CD4-positive, alpha-beta T cell treated with Interleukin-21 for 1 hour (primary cell): ENCODE measurements at places on chromosomes 1 and 21.

GRCh38 chr1:174204697-174205308 is 45.5 kb downstream of the RABGAP1L start:
- DNase-seq = peak; percentile 45

DNA sequence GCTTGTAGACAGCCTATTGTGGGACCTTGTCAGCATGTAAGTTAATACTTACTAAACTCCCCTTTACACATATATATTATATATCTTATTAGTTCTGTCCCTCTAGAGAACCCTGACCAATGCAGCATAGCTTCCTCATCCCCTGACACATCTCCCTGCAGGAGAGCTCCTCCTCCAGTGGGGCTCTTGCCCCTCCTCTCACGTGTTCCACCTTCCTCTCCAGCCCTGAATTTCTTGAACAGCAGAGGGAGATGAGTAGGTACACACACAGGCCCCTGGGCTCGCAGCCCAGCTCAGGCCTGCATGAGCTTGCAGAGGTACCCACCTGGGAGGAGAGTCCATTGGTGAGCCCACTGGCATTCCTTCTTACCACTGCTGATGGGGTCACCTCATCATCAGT is 27.3 kb upstream of the GOLT1A start:
- DNase-seq = no peak

DNA sequence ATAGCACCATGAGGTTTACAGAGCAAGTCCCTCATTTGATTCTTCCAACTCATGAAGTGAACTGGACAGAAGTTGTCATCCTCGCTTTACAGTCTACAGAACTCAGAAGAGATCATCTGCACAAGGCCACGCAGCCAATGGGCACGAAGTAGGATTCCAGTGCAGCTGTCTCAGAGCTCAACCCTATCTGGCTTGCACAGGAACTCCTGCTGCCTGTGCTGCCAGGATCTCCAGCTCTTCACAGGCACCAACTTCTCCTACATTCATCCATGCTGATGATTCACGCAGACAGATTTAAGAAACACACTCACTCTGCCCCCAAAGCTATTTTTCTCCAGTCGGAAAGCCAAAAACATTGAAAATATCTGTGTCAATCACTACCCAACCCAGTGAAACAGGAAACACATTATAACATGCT is 157.0 kb downstream of the RERE start:
- no peak for DNase-seq

GRCh38 chr21:44702111-44702972 is 5.4 kb downstream of the KRTAP10-12 start:
- no peak for DNase-seq

DNA sequence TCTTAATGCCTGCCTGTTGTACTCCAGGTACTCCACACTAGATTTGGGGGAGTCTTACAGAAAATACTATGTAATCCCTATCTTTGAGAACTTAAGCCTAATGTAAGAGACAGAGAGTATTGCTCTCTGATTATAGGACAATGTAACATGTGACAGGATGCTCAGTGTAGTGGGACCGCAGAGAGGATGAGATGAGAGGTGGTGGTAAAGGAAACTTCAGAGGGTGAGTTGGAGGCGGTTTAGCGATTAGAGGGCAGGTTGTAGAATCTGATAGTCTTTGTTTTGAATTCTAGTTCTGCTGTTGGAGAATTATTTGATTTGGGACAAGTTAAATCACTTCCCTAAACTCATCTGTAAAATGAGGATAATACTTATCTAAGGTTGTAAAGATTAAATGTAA is 5.4 kb downstream of the SOAT1 start:
- peak; percentile 63 for DNase-seq

GRCh38 chr1:46522969-46523320 is 28.5 kb downstream of the KNCN start:
- DNase-seq = no peak

- no peak for DNase-seq
These were observed 2.4 kb downstream of the ACKR1 start for GRCh38 chr1:159207080-159207479.

DNA sequence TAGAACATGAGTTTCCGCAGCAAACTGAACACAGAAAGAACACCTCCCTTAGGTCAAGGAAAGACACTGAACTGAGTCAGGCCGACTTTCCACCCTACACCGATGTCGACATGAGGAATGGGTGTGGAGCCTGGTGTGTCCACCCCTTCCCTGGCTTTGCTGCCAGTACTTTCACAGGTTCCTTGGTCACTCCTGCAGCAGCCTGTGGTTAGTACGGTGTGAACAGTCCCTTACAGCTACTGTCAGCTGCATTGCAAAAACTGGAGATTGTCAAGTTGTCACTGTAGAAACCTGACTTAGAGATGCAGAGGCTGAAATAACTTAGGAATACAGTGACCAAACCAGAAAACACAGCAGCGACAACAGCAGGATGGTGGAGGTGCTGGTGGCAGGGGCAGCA is 7.1 kb downstream of the PGLYRP3 start:
- no peak for DNase-seq

GRCh38 chr1:160354388-160354985 is 11.3 kb downstream of the NCSTN start:
- peak; percentile 24 for DNase-seq

GRCh38 chr1:224213438-224214119 is 30.5 kb downstream of the DEGS1 start:
- DNase-seq = no peak

- DNase-seq = no peak
These were observed 24.8 kb upstream of the ITPKB start for GRCh38 chr1:226763905-226764264.

DNA sequence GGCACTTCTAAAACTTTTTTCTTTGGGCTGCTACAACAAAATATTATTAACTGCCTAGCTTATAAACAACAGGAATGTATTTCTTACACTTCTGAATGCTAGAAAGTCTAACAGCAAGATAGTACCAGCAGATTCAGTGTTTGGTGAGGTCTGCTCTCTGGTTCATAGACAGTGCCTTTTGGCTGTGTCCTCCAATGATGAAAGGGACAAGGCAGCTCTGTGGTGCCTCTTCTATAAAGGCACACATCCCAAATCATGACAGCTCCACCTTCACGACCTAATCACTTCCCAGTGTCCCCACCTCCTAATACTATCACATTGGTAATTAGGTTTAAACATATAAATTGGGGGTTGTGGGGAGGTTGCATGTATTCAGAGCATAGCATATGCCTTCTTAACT is 9.5 kb downstream of the CFH start:
- DNase-seq = no peak

- no peak for DNase-seq
These were observed 573.1 kb downstream of the USP25 start for GRCh38 chr21:16302851-16303282.

- DNase-seq = no peak
These were observed 31.9 kb downstream of the MAP3K21 start for GRCh38 chr1:233359431-233359830.

DNA sequence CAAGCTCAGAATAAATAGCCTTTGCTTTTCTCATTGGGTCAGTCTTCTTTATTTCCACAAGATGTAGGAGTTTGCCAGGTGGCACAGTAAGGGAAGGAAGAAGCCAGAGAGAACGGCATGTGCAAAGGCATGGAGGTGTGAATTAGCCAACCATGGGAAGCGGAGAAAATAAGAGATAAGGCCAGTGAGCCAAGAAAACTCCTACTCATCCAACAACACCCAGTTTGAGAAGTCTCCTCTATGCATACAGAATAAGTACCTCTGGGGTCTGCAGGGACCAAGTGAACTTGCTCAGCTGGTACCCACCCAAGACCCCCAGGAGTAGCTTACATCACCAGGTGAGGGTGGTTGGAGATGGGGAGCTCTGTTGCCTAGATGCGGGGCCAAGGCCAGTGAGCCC is 66.7 kb downstream of the TAS1R2 start:
- DNase-seq = no peak

DNA sequence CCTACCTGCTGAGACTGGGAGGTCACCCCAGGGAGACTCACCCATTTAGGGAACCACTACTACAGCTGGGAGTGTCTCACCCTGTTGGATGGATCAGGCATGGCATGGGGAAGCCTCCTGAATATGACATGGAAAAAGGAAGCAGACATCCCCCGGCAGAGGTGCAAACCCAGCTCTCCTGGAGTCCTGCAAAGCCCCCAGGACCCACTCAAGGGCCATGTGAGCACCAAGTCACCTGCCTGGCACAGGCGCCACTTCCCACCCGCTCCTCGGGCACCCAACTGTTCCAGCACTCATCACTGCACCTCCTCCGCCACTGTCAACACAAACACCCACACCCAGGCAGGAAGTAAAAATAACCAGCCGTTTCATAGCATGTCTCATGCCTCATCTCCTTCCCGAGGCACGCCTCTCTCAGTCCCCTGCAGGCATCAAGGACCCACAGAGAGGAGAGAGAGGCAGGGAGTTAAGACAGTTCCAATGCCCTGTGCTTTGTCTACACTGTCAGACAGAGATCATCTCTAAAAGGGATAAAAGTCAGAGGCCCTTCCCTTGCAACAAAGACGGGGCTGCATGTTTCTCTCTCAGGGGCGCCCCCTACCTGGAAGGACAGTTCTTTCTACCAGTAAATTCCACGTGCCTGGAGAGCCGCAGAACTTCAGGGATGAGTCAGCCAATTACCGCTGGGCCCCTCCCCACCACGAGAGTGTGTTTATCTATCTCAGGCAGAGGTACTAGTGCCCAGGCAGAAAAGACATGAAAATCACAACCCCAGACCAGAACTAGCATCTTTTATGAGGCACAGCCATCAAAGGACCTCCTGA is 150.1 kb upstream of the SOD1 start:
- peak; percentile 64 for DNase-seq

DNA sequence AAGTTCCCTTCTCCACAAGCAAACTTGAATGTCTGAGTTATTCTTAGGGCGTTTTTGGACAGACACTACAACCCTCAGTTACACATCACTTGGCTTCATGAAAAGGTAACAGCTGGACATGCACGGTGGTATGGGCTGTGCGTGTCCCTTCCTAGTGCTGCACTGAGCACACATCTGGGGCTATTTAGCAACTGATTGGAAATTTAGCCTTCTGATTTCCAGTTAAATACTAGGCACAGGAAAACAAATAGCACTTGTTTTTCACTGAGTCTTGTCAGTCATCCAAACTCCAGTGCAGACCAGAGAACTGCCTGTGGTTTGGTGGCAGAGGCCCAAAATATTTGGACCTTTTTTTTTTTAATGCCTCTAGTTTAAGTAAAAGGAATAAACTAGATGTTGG is 134.7 kb downstream of the TGFBR3 start:
- no peak for DNase-seq

DNA sequence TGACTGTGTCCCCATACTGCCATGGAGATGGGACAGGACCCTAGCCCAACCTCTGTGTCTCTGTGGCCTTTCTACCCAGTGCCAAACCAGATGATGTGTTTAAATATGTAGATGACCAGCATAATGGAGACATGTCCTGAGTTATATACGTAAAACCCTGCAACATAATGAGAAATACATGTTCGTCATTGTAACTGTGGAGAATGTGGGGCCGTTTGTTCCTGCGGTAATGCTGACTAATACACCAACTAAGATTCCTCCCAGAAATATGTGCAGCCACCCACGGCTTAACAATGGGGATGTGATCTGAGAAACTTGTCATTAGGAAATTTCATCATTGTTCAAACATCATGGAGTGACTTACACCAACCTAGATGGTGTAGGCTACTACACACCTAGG is 71.7 kb upstream of the SIM2 start:
- DNase-seq = no peak

- no peak for DNase-seq
These were observed 120.2 kb downstream of the ETS2 start for GRCh38 chr21:38925923-38926322.

GRCh38 chr21:14569868-14570267 is 23.8 kb upstream of the SAMSN1 start:
- DNase-seq = no peak
